ENCODE measurements at places on chromosomes 7 and 10.

DNA sequence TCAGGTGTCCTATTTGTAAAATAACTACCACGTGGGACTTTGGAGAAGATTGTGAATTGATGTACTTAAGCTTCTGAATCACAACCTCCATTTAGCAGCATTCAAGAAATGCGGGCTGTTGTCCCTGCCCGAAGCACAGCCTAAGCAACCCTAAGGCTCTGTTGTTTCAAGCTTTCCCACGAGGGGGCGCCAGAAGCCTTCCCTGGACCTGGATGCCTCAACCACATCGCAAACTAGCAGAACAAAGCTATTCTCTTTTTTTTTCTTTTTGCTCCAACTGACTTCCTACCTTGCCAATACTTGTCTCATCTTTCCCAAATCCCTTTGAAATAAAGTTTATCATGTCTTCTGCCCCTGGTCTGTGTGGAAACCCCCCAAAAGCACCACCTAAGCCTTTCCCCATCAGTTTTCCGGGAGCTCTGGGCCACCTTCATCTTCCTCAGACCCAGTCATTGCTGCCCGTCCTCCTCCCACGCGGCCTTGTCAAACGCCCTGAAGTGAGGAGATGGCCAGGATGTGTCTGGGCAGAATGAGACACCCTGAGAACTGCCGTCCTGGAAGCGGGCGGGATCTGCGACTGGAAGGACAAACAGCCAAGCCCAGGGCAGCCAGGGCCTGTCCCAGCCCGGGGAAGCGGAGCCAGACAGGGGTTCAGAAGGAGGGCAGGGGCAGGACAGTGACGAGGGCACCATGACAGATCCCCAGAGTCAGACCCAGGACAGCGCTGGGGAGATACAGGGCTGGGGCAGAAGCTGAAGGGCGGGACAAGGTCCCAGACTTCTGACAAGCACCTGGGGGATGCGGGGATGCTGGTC, 112.7 kb downstream of the SLIT1 start:
- DNase-seq, result peak; percentile 81

DNA sequence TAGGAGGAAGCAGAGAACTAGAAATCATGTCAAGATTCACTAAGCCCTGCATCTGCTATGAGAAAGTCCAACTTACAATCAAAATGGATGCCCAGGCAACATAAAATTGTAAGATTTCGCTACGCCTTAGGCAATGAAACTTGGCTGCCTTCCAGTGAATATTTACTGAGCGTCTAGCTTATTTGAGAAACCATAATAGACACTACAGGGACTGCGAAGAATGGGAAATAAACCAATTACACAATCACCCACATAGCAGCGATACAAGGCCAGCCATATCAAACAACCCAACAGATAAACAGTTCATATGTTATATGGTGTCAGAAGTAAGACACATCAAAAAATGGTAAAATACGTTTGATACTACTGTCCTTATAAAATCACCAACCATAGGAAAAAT, 545.0 kb upstream of the C7orf33 start:
- no peak for DNase-seq

- DNase-seq, result no peak
Measured at GRCh38 chr10:28186887-28187578, 115.8 kb downstream of the MPP7 start.

- DNase-seq, result no peak
Measured at GRCh38 chr7:16078076-16078952, 343.0 kb downstream of the CRPPA start.

- no peak for DNase-seq
Measured at GRCh38 chr7:31751726-31752125, 64.7 kb downstream of the PPP1R17 start.

DNA sequence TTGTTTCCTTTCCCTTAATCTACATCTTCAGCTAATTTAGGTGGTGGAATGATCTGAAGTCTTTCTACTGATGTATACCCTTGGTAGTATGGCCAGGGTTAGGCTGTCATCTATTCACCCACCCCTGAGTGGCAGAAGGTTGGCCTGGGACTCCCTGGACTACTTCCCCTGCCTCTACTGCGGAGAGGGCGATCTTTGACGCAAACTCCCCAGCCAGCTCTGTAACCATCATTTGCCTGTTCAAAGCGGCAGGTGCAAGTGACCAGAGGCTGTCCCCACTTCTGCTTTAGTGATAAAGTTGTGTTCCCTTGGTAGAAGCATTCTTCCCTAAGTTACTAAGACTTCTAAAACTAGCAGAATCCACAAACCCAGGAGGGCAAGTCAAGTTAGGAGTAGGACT, 70.8 kb upstream of the UNC5B start:
- no peak for DNase-seq

- DNase-seq, result no peak
Measured at GRCh38 chr7:123498601-123499000, 35.8 kb downstream of the IQUB start.

- peak; percentile 67 for DNase-seq
Measured at GRCh38 chr10:17669185-17669872, 25.4 kb downstream of the STAM start.

DNA sequence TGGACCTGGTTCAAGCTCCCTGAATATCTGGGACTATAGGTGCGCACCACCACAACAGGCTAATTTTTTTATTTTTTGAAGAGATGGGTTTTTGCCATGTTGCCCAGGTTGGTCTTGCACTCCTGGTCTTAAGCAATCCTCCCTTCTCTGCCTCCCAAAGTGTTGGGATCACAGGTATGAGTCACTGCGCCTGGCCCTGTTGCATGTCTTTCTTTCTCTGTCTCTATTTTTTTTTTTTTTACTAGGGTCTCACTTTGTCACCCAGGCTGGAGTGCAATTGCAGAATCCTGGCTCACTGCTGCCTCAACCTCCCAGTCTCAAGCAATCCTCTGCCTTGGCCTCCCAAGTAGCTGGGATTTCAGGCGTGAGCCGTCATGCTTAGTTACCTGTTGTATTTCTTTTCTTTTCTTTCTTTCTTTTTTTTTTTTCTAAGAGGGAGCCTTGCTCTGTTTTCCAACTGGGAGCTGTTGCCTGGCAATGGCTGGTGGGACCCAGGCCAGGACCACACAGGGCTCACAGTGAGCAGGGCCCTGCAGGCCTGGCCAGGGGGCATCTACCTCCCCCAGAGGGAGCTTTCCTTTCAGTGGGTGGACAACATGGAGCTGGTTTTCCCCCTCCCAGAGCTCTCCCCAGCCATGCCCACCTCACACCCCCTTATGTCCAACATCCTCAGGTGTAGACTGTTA, 6.0 kb downstream of the MYL7 start:
- no peak for DNase-seq

- no peak for DNase-seq
Measured at GRCh38 chr7:103446049-103446520, at the start of gene SLC26A5. Gene SLC26A5 (minus strand): TSS chr7:103446207. CDS start chr7:103421514, 24,693 bp downstream.

DNA sequence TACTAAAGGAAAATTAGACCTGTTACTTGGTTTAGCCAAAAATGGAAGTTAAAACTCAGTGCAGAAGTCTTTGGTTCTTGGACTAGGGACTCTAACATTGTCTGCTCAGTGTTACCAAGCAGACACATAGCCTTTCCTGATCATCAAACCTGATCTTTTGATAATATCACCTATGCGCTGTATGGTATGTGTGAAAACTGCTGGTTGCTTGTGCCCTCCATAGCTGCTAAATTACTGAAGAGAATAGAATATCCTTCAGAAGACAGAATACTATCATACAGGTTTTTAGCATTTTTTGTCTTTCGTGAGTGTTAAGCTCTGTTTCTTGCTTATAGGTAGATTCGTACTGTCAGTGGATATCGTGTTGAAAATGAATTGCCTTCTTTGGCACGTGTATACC, 68.7 kb downstream of the ST7 start:
- no peak for DNase-seq

- no peak for DNase-seq
Measured at GRCh38 chr7:82762880-82763279, 319.3 kb upstream of the CACNA2D1 start.

DNA sequence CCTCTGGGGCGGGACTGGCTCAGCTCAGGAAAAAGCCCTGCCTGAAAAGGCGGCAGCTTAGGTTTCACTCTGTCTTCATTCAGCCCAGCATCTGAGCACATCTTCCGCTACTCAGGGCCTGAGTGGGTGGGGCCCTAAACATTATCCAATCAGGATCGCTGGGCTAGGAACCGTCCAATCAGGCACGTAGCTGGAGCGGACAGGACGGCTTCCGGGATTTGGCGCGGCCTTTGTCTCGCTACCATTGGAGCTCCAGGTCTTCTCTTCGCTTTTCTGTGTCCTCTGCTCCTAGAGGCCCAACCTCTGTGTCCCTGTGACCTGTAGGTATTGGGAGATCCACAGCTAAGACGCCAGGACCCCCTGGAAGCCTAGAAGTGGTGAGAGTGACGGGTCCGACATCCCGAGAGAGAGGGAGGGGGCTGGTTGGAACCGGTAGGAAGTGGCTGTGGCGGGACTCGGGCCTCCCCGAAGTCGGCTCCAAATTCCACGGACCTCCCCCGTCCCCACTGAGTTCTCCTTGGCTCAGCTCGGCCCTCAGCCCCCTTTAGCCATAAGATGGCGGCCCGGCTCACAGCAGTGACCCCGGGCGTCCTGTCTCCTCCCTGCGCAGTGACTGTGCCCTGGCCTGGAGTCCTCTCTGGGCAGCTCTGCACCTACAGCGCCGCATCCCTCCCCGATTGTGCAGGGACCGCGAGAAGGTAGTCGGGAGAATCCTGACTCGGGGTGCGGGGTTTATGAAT, 99.1 kb downstream of the ZNF680 start:
- peak; percentile 27 for DNase-seq

GRCh38 chr10:61901829-61902444, 438 bp downstream of the ARID5B start:
- peak; percentile 6 for DNase-seq

DNA sequence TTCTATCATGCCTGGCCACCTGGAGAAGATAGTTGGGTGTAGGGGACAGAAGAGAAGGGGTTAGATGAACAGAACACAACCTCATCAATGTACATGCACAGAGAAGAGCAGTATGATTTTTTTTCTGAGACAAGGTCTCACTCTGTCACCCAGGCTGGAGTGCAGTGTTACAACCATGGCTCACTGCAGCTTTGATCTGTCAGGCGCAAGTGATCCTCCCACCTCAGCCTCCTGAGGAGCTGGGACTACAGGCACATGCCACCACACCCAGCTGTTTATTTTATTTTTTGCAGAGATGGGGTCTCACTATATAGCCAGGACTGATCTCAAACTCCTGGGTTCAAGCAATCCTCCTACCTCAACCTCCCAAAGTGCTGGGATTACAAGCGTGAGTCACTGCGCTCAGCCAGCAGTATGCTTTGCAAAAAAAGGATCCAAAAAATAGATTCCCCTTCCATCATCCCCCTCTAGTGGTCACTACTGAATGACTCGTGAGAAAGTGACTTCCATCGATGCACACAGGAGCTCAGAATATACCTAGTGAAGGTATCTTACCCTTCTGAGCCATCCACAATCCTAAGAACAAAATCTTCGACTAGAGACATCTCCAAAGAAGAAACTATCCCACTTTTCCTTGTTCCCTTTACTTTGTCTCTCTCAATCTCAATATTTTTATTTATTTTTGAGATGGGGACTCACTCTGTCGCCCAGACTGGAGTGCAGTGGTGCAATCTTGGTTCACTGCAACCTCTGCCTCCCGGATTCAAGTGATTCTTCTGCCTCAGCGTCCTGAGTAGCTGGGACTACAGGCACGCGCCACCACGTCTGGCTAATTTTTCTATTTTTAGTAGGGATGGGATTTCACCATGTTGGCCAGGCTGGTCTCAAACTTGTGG, 21.0 kb downstream of the ZCWPW1 start:
- DNase-seq, result peak; percentile 28

- no peak for DNase-seq
Measured at GRCh38 chr10:91977491-91977890, 53.9 kb downstream of the BTAF1 start.

DNA sequence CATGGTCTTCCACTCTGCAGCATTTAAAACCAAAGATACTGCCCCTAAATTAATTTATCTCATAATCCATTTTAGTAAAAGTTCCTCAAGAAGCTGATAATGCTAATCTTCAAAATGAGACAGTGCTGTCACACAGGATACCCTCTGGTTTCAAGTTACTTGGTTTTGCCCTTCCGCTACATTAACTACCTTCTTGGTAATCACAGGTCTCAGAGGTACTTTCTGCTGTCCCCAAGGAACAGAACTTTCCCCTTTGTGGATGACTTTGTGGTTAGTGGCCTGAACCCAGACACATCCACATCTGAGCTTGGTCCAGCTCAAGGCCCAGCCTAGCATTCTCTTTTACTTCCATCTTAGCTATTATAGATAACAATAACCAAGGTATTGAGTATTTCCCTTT, 88.8 kb upstream of the TMEM26 start:
- no peak for DNase-seq

- peak; percentile 76 for DNase-seq
Measured at GRCh38 chr7:50197549-50197948, 104.5 kb upstream of the ZPBP start.

DNA sequence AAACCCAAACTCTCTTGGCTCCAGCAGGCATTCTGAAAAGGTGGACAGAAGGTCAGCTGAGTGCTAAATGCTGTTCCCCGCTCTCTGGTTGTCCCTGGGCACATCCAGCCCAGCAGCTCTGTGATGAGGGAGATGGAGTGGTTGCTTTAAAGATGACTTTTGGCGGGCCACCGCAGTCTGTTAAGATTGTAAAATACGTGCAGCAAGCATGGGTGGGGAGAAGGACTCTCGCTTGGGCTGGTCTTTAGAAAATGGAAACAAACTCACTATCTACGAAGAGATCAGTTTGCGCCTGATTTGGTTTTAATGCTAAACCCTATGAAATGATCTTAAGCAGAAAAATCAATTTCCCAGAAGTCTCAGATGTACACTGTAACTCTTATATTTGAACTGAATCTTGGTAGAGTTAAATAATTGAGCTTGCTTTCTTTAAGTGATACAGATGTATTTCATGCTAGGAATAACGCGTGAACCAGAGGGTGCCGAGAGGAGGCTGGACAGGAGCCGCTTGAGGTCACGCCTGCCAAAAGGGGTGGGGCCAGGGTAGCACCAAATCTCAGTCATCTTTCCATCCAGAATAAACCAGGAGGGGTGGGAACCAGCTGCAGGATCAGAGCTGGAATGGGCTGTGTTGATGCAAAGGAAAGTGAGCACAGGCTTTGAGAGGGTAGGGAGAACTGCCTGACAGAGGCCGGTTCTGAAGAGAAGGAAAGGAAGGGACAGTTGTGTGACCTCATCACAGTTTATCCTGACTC, 170.2 kb upstream of the MKI67 start:
- no peak for DNase-seq

DNA sequence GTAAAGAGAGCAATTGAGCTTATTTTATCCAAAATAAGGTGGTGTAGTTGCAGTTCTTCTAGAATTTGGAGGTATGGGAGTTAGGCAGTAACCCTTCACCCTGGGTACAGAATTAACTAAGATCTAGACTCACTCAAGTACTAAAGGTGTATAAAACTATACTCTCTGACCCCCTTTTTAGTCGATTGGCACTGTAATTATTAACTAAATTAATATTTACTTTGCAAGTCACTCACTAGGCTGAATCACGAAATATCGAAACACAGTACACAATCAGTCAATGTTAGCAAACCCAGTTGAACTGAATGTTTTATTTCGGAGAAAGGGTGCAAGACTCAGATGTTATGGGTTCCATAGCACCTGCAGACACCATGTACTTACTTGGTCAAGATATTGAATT, 14.6 kb upstream of the CYP2C19 start:
- DNase-seq, result no peak

GRCh38 chr7:66013938-66014337, 31.9 kb upstream of the GUSB start:
- no peak for DNase-seq

GRCh38 chr7:27640884-27641574, 21.7 kb downstream of the HIBADH start:
- no peak for DNase-seq

GRCh38 chr7:2980401-2981102, 63.1 kb downstream of the CARD11 start:
- DNase-seq, result no peak

- no peak for DNase-seq
Measured at GRCh38 chr10:132712291-132712690, 73.7 kb downstream of the NKX6-2 start.

Measured in activated naive CD4-positive, alpha-beta T cell treated with Interleukin-2 at 50 U/mL for 16 hours (primary cell).